ENCODE measurements at places on chromosomes 4 and X. TPM values are rescaled to one million over a fixed set of nuclear protein-coding genes. Genes with fewer than 3 reads are reported as not detected.

RASGEF1B gene
- total RNA-seq, result 13.5 TPM

MTHFD2L gene
- 15.5 TPM for total RNA-seq

TEX13D gene
- not detected for total RNA-seq

COL25A1 gene
- 0.49 TPM for total RNA-seq

NAP1L2 gene
- 4.7 TPM for total RNA-seq

All from vagina (tissue), 2 donors.